ENCODE measurements at places on chromosomes 3 and 15.

DNA sequence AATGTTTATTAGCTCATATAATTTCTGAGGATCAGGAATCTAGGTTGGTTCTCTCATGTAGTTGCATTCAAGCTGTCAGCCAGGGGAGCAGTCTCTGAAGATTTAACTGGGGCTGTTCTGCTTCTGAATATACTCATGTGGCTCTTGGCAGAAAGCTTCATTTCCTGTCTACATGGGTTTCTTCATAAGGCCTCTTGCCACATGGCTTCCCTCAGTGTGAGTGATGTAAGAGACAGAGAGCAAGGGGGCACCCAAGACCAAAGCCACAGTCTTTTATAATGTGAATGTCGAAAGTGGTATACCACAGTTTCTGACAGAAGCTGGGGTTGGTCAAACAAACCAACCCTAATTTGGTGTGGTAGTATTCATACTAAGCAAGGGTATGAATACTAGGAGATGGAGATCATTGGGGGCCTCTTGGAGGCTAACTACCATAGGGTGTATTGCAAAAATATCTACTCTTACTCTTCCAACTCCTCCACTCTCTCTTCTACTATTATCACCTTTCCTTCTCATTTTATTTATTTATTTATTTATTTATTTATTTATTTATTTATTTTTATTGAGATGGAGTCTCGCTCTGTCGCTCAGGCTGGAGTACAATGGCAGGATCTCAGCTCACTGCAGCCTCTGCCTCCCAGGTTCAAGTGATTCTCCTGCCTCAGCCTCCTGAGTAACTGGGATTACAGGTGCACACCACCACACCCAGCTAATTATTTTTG lies 123.8 kb downstream of the B3GALNT1 start:
- peak; percentile 90 for DNase-seq

DNA sequence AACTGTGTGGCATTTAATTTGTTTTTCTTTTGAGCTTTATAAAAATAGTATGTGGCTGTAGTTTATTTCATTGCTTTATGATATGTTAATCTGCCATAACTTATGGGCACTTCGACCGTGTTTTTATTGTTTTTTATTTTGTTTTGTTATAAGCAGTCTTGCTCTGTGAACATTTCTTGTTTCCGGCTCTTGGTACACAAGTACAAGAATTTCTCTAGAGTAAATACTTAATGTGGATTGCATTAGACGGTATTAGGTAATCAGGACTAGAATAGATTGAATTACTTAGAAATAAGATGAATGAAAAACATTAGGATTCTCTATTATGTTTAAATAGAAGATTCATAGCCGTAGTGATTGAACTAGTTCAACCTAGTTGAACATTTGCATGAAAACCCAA lies 2.1 kb downstream of the ZFAND6 start:
- no peak for DNase-seq

- peak; percentile 35 for DNase-seq
These were observed 120.2 kb downstream of the LRRC28 start for GRCh38 chr15:99371180-99372103.

GRCh38 chr15:89680282-89680873 lies 1.2 kb upstream of the PLIN1 start:
- no peak for DNase-seq

DNA sequence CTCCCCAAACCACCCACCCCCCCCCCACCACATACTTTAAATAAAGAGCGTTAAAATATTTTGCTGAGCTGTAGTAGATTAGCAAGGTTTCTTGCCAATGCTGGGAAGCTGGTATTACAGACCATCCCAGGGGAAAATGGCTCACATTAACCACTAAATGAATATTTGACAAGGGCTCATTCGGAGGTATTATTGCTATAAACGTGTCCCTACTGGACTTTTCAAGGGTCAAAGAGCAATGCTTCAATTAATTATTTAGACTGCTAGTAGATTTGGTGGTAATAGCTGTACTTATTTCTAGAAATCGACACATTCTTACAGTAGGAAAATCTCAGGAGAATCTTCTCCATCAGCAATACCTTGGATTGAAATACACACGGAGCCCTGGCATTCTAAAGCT lies 5.2 kb downstream of the SOX2 start:
- no peak for DNase-seq

DNA sequence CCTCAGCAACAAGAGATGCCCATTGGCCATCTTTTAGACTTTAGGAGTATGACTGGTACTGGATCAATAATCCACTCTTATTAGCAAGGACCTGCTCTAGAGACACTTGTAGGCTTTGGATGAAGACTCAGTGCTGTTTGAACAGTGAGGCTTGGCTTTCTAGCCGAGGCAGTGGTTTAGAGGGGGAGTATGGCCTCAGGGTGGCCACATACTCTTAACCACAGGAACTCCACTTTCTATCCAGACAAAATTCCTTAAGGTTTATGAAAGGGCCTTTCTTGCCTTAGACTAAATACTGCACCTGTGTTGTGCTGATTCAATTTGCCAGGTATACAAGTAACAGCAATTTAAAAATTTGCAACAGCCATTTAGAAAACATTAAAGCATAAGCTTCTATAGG lies 1046.3 kb downstream of the DIPK2A start:
- DNase-seq, result no peak

GRCh38 chr3:177679568-177680471 lies 482.5 kb upstream of the TBL1XR1 start:
- peak; percentile 91 for DNase-seq

DNA sequence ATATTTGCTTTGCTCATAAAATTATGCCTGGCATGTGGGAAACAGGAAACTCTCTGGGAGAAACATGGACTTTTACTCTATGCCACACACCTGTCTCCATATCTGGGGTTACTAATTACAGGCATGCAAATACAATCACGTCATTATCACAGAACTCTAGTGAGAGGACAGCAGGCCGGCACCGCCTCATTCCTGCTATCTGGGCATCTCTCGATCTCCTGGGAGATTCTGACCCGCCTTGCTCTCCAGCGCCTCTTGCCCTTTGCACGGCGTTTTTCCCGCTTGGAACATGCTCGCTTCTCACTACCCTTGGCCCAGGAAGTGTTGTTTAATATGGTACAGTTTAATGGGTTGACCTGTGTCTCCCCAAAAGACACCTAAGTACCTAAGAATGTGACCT lies 45.4 kb upstream of the PARL start:
- no peak for DNase-seq

DNA sequence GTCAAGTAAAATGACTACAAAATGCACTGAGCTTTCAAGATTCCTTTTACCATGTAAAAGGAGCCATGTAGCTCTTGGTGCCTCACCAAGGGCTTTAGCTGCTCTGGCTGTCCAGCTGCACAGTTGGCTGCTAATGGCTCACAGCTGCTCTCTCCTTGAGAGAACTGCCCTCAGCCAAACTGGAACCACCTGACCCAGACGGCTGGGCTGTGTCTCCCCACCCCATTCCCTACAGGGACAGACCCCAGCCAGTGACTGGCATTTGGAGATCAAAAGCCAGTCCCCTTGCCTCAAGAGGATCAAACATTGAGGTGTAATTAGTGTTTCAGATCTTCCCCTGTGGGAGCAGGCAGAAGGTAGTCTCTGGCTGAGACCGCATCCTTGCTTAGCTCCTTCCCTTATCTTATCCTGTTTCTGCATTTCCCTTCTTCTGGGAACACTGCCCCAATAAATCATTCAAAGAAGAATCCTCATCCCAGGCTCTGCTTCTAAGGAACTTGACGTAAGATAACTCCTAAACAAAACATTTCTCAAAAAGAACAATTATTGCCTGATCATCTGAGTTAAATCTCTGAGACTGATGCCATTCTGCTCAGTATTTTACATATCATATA lies 28.6 kb upstream of the UBE2E2 start:
- no peak for DNase-seq

DNA sequence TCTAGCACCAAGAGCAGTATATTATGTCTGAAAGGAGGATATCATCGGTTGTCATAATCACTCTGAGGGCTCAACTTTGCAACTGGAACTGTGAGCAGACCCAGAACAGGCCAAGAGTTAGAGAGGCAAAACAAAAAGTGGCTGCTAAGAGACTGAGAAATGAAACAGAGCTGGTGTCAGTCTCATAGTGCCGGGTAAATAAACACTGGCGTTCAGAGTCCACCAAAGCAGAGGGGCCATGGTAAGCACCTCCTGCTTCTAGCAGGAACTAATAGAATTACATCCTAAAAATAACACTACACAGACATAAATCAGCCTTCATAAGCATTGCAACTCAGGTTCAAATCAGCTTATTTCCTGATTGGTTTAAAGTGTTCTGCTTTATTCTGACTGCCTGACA lies 10.3 kb upstream of the IL12A start:
- DNase-seq, result peak; percentile 84

- no peak for DNase-seq
These were observed 2.2 kb upstream of the ITIH3 start for GRCh38 chr3:52792413-52792812.

DNA sequence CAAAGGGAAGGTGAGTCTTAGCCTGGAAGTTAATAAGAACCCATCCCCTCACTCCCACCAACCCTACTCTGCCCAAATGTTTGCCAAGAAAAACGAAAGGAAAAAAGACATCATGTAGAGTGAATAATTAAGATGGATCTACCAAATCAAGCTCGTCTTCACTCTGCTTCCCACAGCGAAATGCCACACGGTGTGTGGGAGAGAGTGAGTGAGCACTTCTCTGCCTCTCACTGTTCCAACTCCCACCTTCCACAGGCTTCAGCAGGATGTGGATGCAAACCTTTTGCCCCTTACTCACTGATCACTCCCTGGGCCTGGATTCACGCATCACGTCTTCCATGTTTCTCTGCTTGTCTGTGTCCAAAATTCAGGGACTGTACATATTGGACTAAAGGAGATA lies 85.4 kb downstream of the WDR76 start:
- no peak for DNase-seq

- DNase-seq, result no peak
These were observed 157.6 kb upstream of the PPP2R3A start for GRCh38 chr3:135807879-135808278.

DNA sequence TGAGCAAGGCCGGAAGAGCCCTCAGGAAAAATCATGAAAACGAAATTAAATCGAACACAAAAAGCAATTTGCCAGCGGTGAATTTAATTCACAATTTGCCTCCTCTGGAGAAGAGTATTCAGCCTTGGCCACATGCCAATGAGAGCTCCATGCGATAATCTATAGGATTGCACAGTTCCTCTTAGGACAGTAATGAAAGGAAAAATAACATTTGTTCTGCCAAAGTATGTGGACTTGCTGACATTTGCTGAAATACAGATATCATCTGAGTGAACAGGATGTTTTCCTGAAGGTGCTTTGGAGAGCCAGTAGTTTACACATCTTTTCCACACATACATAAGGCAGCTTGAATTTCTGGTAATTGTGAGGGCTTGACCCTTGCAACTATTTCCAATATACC lies 188.6 kb upstream of the PDZRN3 start:
- DNase-seq, result peak; percentile 1

- DNase-seq, result peak; percentile 44
These were observed 96.2 kb downstream of the CORO2B start for GRCh38 chr15:68674975-68675374.

DNA sequence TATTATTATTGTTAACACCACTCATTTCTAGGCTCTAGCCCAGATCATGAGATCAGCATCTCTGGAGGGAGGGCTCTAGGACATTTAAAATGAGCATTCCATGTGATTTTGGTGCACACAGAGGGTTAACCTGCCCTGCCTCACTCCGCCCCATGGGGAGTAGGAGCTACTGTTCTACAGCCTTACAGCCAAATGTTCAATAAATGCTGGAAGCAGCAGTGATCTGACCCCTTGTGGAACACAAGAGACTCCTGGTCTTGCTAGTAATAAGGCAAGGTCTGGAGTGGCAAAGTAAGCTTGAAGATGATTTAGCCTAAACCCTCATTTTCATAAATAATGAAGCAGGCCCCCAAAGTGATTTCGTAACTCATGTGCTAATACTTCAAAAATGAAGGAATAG lies 166.4 kb upstream of the EOMES start:
- DNase-seq, result no peak
